T1000 (cell line): ENCODE measurements at places on chromosomes 3 and 15.

GRCh38 chr15:68489421-68489820 is 57.5 kb upstream of the ITGA11 start:
- DNase-seq, result no peak

- no peak for DNase-seq
Measured at GRCh38 chr3:114034787-114035545, 21.4 kb downstream of the CCDC191 start.

DNA sequence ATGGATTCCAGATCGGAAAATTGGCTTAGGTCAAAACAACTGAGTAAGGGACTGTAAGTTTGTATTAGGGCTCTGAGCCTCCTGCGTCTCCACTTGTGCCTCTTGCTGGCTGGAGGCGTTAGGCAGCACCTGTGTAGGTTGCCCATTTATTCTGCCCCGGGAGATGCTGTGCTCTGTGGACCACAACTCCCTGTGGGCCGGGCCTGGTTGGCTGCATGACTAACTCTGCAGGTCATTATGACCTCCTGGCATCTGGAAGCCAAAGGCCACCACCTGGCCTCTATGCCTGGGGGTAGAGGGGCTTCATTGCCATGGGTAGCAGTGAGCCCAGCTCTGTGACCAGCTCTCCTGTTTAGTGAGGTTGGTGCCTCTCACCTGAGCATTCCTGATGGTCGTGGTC is 36.0 kb upstream of the BDH1 start:
- DNase-seq, result no peak

- DNase-seq, result no peak
Measured at GRCh38 chr3:141065841-141066805, 15.0 kb downstream of the SPSB4 start.

- no peak for DNase-seq
Measured at GRCh38 chr15:42547918-42548248, 710 bp downstream of the LRRC57 start.

- DNase-seq, result no peak
Measured at GRCh38 chr3:41920406-41920965, 41.4 kb downstream of the ULK4 start.
